Stimulated activated CD8-positive, alpha-beta memory T cell treated with anti-CD3 and anti-CD28 coated beads, Interleukin-4, amount 100 ng/mL, for 4 hours (primary cell): ENCODE measurements at places on chromosomes 1 and 21.
A peak's percentile ranks its signal among the peaks of the same experiment; 100 is the strongest.

DNA sequence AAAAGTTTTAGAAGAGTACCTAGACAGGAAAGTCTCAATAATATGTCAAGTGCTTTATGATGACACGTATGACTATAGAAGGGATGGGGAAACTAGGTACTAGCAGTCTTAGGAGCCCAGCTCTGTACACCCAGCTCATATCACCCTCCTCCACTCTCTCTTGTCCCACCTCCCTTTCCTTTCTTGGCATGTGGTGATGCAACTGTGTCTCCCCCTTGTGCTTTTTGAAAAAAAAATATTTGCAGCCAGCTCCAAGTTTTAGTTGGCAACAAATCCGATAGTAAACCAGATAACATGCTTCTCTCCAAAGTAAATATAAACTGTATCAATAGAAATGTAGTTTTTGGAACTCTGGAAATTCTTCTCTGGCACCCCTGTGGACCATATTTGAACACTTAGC, 280.7 kb downstream of the PDE4B start:
- DNase-seq, result no peak

- no peak for DNase-seq
These were observed 7.4 kb downstream of the LDLRAP1 start for GRCh38 chr1:25550683-25551310.

GRCh38 chr1:209542585-209542984, 40.9 kb upstream of the CAMK1G start:
- DNase-seq, result no peak

DNA sequence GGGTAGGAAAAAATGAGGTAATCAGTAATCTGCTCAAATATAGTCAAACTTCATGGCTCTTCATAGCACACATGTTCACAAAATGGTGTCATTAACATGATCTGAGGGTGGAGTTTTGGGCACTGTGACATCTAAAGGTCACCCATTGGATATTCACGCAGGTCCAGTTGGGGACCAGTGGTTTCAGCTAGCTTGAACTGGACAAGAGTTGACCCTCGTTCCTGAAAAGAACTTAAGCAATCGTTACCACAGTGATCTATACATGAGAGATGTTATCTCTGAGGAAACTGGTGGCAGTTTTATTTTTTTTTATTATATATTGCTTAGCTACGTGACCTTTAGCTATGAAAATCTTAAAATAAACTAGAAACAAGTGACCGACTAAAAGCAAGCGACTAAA, 3.0 kb upstream of the OR2C3 start:
- DNase-seq, result no peak

DNA sequence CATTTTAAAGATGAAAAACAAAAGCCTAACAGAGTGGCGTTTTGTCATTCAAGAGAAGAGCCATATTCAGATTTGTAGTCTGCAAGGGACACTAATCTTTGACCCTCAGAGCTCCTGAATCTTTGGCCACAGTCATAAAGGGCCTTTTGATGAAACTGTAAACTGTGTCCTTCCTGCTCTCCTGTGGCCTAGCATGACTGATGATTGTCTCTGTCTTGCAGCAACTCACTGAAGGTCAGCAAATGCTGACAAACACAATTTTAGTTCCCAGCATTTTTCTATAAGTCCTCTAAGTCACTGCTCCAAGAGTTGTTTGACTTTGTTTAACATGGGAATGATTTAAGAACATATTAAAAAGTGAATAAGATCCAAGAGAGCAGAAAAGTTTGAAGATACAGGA, 55.3 kb upstream of the PRELP start:
- DNase-seq, result no peak

- no peak for DNase-seq
These were observed 35.6 kb downstream of the MEF2D start for GRCh38 chr1:156464825-156465452.

- no peak for DNase-seq
These were observed 18.1 kb upstream of the EPHA8 start for GRCh38 chr1:22545141-22545540.

GRCh38 chr1:241408170-241408569, 51.2 kb upstream of the RGS7 start:
- DNase-seq, result no peak

GRCh38 chr1:211647711-211648121, 27.7 kb downstream of the NEK2 start:
- DNase-seq, result no peak

GRCh38 chr1:198150369-198150768, 6.4 kb upstream of the NEK7 start:
- no peak for DNase-seq

DNA sequence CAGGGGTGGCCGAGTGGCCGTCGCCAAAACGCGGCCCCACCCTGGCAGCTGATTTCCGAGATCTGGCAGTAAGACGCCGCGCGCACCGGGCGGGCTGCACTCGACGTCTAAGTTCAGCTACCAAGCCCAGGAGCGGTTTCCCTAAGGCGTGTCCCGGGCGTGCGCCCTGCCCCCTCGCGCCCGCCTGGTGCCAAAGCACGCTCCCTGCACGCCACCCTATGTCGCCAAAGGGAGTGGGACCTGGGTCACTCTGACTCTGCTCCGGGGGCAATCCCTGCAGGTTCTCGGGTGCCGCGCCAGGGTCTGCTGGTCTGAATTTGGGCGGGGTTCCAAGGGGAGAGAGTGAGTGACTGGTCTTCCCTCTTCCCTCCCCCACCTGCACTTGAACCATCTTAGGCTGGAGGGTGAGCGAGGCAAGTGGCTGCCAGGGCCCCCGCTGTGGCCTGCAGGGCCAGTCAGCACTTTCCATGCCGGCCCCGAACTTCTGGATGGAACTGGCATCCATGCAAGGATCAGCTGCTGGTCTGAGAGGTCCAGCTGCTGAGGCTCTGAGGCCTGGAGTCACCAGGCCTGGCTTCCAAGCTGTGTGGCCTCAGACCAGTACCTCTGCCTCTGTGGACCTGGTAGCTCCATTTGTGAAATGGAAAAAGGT, at the start of gene LRRC38:
Gene LRRC38 (minus strand): TSS at position 109 of the 652 bp plus-strand sequence. CDS start 410 bp downstream, outside the sequence.
- no peak for DNase-seq

DNA sequence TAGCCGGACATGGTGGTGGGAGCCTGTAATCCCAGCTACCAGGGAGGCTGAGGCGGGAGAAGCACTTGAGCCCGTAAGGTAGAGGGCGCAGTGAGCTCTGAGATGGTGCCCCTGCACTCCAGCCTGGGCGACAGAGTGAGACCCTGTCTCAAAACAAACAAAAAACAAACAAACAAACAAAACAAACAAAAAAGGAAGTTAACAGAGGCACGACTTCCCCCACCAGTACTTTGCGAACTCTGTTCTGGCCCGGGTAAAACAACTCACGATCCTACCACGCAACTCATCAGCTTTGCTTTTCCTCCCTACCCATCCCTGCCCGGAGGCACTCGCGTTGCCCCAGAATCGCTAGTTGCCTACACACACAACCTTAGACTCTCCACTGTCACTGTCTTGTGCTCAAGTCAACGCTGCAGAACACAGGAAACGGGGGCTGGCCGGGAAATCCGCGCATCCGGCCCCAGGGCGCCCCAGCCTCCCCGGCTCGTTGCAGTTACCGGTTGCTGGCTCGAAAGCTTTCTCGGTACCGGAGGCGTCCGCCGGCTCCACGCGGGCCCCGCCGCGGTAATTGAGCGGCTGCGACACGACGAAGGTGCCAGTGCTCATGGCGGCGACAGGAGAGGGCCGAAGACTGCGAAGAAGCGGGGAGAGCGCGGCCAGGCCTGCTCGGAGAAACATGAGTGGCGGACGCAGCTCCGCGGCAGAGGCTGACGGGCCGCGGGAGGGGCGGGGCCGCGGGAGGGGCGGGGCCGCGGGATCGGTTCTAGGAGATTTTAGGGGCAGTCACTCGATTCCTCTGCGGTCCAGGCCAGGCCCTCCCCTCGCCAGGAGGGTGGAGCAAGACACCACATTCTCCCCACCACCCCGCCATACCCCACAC, at the start of gene ALDH9A1:
Gene ALDH9A1 (minus strand): TSS at position 682 of the 880 bp plus-strand sequence. CDS start 4 bp downstream, at position 678.
- DNase-seq, result peak; percentile 61

DNA sequence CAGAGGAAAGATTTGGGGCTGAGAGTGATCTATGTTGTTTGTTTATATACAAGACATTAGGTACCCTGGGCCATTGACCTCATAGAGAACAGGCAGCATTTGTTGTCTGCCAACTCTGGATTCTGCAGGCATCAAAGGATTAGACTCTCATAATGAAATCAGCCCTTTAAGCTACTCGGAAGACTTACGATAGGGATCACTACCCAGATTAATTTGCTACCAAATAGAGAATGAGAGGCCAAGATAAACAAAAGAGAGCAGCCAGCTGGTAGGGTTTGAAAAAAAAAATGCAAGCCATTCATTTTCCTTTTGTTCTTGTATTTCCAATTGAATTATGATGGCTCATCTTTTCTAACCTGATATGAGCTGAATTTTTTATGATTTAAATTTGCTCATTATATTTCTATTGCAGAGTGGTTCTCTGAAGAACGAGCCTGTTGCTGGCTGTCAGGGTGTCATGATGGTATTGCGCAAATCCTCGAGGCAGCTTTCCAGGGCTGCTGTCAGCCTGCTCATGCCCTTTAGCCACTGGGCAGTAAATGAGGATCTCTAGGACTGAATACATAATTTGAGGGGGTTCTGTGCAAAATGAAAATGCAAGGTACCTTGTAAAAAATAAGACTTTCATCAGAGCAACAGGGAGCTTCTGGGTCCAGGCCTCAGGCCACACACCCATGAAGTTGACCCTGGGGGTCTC, 116.4 kb upstream of the KCNJ15 start:
- no peak for DNase-seq

DNA sequence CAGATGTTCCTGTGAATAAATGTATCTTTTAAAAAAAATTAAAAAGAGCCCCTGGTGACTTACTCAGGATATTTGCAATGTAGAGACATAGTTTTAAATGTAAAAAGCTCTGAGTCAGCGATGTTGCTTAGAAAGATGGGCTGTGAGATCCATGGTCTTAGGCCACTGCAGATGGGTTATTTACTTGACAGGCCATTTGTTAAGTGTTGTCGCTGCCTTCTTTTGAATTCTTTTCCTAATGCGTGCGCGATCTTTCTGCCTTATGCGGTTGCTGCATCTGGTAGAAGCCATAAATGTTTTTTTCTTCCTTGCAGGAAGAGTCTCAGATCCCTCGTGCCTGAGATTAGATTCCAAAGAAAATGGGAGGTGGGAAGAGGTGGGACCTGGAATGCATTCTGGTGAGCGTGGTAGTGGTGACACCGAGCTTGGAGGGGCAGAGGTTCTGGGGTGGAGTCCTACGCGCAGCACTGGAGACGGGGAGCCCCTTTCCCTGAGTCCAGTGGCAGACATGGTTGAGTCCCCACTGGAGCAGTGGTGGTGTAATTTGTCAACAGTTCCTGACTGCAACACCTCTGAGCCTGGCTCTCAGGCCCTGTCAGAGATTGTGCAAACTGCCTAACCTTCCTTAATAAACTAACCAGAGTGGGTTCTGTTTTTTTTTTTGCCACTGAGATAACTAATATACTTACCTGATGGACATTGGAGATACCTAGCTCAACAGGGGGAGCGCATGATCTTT, 197.2 kb downstream of the HHAT start:
- DNase-seq, result no peak

DNA sequence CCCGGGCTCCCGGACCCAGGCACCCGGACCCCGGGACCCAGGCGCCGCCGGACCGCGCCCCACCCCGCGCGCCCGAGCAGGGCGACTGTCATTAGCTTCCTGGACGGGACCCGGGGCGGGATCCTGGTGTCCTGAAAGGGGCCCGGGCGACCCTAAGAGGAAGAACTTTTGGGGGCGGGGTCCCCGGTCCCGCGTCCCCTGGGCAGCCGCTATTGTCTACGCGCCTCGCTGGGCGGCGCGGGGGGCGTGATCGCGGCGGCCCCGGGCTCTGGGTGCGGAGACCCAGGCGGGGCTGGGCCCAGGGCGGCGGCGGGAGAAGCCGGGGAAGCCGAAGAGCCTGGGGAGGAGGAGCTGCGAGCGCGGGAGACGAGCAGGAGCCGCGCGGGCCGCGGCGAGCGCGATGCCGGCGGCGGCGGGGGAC, 465 bp downstream of the HUNK start:
- DNase-seq, result no peak

GRCh38 chr1:154326546-154327465, 1.5 kb downstream of the ATP8B2 start:
- no peak for DNase-seq

DNA sequence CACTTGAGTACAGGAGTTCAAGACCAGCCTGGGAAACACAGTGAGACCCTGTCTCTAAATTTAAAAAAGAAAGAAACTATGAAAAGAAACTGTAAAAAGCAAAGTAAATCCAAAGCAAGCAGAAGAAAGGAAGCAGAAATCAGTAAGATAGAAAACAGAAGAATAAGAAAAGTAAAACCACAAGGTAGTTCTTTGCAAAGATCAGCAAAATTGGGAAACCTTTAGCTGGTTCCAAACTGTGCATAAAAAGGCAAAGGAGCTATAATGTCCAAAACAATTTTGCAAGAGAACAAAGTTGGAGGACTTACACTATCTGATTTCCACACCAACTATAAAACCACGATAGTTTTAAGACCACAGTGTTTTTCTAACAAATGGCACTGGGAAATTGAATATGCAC, 218.8 kb downstream of the RPS6KC1 start:
- DNase-seq, result no peak

- DNase-seq, result no peak
These were observed 28.5 kb upstream of the HYI start for GRCh38 chr1:43482215-43482614.

GRCh38 chr21:36097427-36098181, 27.8 kb downstream of the CBR1 start:
- no peak for DNase-seq

DNA sequence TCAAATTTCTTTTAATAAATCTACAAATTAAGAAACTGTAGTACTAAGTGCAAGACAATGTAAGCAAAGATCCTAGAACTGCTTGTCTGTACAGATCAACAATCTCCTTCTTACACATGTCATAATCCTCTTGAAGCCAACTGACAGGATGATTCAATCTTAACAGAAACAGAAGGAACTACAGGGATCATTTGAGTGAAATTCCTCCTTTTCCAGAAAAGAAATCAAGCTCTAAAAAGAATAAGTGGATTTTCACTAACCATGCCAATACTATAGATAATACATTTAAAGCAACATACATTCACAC, 53.2 kb downstream of the RAB3GAP2 start:
- no peak for DNase-seq

DNA sequence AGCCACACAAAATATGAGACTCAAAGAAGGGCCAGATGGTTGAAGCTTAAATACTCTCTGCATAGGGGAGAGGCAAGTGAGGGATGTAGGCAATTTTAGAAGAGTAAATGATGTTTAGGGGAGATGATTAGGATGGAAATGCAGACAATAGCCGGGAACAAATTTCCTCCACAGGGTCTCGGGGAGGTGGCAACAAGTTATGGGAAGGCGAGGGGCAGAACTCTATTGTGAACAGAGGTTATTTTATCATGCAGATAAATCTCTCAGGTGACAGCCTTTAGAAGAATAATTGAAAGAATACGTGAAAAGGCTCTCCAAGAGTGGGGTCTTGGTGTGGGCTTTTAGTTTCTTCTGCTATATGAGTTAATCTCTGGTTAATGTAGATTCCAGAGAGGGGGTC, 166.7 kb downstream of the GALNT2 start:
- DNase-seq, result no peak

DNA sequence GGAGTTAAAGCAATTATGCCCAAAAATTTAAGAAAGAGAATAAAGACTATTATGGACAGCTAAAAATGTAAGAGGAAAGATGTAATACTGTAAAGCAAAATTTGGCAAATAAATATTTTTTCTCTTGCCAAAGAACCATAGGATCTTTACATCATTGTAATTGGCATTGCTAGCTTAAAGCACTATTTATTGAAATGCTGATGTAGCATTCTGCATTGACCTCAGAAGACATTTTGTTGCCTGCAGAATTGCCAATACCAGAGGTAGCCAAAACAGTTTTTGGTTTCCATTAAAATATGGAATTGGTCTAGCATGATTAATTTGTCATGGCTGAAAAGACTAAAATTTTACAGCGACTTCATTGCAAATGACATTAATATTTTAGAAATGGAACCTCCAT, 191.5 kb upstream of the CHODL start:
- DNase-seq, result no peak

- no peak for DNase-seq
These were observed 80.6 kb downstream of the DSCAM start for GRCh38 chr21:40766381-40766780.
